ENCODE measurements at places on chromosomes 4 and X.

DNA sequence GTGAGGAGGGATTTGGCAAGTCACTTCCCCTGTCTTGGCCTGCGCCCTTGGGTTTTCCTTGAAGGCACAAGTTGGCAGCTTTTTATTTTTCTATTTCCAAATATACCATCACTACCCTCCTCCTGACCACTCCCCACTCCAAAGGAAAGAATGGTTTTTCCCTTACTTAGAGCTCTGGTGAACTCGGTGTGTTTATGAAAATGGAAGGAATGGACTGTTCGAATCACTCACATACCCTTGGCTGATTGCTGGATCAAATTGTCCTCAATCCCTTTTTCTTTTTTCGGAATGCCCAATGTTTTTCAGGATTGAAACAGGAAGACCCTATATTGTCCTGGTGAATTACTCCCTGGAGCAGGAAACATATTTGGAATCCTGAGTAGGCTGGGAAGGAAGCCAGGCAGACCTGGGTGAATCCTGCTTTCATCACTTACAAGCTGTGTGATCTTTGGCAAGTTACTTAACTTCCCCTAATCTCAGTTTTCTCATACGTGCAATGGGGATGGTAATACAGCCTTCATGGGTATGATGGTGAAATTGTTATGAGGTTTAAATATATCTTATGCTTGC, 70.7 kb downstream of the RTL5 start:
- DNase-seq, result no peak

GRCh38 chrX:119758731-119759247, 401 bp downstream of the SOWAHD start:
- DNase-seq, result no peak

- no peak for DNase-seq
Measured at GRCh38 chr4:146648461-146648783, 9.7 kb downstream of the POU4F2 start.

- no peak for DNase-seq
Measured at GRCh38 chrX:72258174-72258573, 18.9 kb downstream of the RPS4X start.

- no peak for DNase-seq
Measured at GRCh38 chrX:42247241-42247640, 323.9 kb upstream of the CASK start.

DNA sequence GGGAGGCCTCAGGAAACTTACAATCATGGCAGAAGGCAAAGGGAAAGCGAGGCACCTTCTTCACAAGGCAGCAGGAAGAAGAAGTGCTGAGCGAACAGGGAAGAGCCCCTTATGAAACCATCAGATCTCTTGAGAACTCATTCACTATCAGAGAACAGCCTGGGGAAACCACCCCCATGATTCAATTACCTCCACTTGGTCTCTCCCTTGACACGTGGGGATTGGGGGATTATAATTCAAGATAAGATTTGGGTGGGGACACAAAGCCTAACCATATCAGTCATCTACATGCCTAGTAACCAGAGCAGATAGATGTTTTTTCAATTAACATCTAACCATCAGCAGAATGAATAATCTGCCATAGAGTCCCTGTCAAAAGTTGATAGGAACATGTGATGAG, 30.4 kb downstream of the FAM13A start:
- no peak for DNase-seq

DNA sequence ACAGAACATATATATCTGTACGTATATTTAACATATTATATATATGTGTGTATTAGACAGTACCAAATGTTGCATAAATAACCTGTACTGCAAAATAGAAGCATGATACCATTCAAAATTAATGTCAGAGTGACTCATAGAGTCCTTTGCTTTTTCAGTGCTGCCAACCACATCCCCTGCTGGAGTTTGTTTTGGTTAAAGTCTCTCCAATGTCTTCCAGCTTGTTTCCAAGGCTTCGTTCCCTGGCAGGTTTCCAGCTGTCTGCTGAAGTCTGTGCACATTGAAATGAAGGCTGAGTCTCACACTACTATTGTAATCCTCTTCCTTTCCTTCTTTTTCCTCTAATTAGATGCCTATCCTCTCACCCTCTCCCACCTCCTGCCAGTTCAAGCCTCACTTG, 14.9 kb downstream of the NRK start:
- no peak for DNase-seq

GRCh38 chrX:38563030-38563429, 1.7 kb downstream of the TSPAN7 start:
- no peak for DNase-seq

DNA sequence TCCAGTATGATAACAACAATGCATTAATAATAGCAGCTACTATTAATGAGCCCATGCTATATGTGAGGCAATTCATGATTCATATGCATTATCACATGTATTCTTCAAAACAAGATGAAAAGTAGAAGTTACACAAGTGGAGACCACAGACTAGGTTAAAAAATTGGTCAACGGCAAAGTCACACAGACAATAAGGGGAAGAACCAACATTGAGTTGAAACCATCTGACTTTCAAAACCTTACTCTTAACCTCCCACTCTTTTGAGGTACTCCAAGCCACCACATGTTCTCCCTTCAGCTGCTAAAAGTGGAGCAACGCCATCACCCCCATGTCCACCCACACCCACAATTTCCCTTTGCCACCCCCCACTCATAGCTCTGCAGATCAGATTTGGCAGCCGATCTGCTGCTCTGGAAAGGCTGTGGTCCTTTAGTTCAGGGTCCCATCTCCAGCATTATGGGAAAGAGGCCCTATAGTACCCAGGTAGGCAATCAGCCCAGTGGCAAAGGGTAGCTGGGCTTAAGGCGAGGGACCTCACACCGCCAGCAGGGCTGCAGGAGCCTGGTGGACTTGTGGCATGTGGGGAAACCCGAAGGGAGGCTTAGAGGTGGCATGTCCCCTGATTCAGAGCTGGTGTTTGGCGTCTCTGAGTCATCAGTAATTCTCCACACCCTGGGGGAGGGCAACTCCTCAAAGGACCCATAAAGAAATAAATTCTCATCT, 33.5 kb upstream of the CYBB start:
- DNase-seq, result no peak

GRCh38 chr4:821181-821591, 4.7 kb downstream of the CPLX1 start:
- DNase-seq, result no peak

- DNase-seq, result no peak
Measured at GRCh38 chr4:39096847-39097246, 34.8 kb downstream of the KLHL5 start.

DNA sequence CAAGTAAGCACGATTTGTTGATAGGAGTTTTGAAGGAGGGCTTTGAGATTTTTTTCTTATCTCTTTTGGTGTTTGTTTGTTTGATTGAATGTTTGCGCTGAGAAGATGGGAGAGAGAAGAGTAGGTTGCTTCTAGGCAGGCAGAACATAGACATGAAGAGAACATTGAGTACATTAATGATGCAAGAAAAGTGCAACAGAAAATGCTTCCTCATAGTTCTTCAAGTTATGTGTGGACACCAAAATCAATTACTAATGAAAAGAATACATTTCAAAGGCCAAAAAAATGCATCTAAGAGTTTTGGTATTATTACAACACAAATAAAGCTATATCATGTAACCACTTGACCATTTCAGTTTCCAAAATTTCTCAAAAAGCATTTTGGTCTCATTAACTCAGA, 191.0 kb upstream of the PPARGC1A start:
- DNase-seq, result no peak

- no peak for DNase-seq
Measured at GRCh38 chr4:80655662-80656061, 320.1 kb downstream of the CFAP299 start.

- no peak for DNase-seq
Measured at GRCh38 chrX:49258749-49259124, 5.8 kb downstream of the FOXP3 start.

- no peak for DNase-seq
Measured at GRCh38 chrX:66674506-66674905, 35.6 kb upstream of the EDA2R start.

- DNase-seq, result no peak
Measured at GRCh38 chrX:81208916-81209315, 7.0 kb downstream of the SH3BGRL start.

DNA sequence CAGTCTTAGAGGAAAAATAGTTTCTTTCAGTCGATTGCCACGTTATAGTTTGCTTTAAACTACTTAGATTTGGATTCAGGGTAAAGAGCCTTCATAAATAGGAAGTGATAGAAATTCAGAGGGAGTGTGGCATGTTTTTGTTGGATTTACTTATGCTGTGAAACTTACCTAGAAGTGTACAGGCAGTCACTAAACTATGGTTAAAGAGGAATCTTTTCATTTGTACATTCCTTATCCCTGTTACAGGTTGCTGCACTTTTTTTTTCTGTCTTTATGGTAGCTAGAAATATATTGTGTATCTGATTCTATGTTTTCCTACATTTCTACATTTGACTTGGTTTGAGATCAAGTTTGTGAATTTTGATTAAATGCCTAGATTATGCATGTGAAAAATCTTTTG, 19.1 kb downstream of the WWC2 start:
- DNase-seq, result no peak

DNA sequence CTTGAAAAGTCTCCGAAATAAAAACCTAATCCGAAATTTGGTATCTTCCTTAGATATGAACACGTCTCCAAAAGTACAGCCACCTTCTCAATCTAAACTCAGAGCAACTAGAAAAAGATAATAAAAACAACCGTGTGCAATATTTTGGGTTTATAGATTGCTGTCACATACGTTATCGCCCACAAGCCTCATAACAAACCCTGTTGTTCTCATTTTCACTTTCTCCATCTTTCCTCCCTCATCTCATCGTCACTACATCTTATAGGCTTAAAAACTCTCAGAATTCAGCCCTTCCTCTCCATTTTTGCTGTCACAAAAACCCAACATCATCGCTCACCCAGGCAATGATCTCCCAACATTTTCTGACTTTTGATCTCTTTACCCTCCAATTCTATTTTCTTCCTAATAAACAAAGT, 448 bp upstream of the SCFD2 start:
- no peak for DNase-seq

DNA sequence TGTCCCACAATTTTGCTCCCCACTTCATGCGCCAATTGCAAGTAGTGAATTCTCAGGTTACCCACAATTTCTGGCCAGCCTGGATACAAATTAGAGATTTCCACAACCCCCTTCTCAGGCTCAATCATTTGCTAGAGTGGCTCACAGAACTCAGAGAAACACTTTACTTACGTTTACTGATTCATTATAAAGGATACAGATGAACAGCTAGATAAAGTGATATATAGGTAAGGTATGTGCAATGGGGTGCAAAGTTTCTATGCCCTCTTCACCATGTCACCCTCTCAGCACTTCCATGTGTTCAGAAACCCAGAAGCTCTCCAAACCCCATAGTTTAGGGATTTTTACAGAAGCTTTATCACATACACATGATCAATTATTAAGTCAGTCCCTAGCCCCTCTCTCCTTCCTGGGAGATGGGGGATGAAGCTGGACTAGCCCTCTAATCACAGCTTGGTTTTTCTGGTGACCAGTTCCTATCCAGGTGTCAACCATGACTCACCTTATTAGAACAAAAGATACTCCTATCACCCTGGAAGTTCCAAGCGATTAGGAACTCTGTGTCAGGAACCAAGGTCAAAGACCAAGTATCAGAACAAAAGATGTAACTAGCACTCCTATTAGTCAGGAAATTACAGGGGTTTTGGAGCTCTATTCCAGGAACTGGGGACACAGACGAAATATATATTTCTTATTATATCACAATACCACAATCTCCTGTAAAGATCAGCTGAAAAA, 33.5 kb upstream of the PRRG1 start:
- no peak for DNase-seq

DNA sequence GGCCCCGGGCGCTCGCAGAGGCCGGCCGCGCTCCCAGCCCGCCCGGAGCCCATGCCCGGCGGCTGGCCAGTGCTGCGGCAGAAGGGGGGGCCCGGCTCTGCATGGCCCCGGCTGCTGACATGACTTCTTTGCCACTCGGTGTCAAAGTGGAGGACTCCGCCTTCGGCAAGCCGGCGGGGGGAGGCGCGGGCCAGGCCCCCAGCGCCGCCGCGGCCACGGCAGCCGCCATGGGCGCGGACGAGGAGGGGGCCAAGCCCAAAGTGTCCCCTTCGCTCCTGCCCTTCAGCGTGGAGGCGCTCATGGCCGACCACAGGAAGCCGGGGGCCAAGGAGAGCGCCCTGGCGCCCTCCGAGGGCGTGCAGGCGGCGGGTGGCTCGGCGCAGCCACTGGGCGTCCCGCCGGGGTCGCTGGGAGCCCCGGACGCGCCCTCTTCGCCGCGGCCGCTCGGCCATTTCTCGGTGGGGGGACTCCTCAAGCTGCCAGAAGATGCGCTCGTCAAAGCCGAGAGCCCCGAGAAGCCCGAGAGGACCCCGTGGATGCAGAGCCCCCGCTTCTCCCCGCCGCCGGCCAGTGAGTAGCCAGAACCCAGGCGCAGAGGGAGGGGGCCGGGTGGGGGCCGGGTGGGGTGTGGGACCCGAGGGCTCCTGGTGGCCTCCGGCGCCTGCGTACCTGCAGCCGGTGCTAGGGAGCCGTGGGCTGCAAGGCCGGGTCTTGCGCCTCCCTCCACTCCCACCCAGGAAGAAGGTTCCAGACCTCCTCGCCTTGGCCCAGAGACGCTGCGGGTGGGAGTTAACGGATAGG, 534 bp downstream of the MSX1 start:
- no peak for DNase-seq

- no peak for DNase-seq
Measured at GRCh38 chr4:20237894-20238537, 13.7 kb upstream of the SLIT2 start.

- DNase-seq, result peak; percentile 59
Measured at GRCh38 chr4:139666735-139667281, 1.2 kb downstream of the MGST2 start.

- no peak for DNase-seq
Measured at GRCh38 chr4:677431-678293, 3.3 kb downstream of the MYL5 start.

DNA sequence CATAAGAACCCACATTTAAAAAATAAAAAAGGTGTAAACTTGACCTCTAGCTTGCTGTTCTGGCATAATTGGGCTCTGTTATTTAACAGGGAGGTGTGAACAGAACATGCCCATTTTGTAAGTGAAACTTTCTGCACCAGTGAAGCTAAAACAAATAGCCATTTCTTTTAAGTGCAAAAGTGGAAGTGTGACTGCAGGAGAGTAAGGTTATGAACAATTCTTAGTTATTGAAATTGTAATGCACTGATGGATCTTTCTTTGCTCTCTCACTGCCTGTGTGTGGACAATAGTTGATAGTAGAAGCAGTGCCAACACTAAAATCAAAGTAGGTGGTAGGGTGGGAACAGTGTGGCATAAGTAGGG, 12.6 kb downstream of the P2RY10 start:
- DNase-seq, result no peak

- DNase-seq, result no peak
Measured at GRCh38 chrX:47313056-47313455, 57.3 kb upstream of the ZNF157 start.

DNA sequence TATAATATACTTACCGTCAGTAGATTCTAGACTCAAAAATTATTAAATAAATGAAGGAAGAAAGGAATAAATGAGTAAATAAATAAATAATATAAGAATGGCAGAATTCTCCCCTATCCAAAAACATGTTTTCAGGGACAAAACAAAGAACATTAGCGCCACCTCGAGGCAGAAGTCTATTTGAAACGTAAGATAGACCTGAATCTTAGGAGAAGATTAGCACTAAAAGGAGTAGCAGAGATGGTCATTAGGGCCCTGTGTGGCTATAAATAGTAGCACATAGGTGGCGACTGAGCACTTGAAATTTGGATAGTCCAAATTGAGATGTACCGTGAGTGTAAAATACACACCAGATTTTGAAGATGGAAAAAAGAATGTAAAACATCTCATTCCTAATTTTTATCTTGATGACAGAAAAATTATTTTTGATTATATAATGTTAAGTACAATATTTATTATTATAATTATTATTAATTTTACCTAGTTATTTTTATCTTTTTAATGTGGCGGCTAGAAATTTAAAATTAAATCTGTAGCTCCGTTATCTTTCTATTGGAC, 24.3 kb upstream of the SRD5A3 start:
- no peak for DNase-seq
